Activated CD8-positive, alpha-beta memory T cell treated with anti-CD3 and anti-CD28 coated beads for 24 hours (primary cell): ENCODE measurements at places on chromosomes 5 and 9.

- DNase-seq = no peak
These were observed 14.6 kb upstream of the PPP2CA start for GRCh38 chr5:134240421-134240962.

DNA sequence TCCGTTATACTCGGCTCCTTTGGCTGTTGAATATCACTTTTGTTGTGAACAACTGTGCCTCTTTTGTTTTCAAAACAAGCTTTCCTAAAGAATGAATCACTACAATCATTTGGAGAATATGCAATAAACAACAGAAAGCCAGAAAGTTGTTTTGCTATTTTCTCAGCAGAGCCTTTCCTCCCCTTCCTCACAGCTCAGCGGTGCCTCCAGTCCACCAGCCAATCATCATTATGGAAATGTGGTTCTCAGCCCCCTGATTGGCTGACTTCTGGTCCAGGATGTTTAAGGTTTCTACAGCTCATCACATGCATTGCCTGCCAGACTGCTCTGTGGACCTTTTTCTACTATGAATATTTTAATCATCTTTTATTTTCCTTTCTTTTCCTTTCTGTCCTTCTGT is 9.1 kb upstream of the ZNF608 start:
- DNase-seq = no peak

GRCh38 chr5:77984587-77984986 is 208.4 kb upstream of the TBCA start:
- no peak for DNase-seq

DNA sequence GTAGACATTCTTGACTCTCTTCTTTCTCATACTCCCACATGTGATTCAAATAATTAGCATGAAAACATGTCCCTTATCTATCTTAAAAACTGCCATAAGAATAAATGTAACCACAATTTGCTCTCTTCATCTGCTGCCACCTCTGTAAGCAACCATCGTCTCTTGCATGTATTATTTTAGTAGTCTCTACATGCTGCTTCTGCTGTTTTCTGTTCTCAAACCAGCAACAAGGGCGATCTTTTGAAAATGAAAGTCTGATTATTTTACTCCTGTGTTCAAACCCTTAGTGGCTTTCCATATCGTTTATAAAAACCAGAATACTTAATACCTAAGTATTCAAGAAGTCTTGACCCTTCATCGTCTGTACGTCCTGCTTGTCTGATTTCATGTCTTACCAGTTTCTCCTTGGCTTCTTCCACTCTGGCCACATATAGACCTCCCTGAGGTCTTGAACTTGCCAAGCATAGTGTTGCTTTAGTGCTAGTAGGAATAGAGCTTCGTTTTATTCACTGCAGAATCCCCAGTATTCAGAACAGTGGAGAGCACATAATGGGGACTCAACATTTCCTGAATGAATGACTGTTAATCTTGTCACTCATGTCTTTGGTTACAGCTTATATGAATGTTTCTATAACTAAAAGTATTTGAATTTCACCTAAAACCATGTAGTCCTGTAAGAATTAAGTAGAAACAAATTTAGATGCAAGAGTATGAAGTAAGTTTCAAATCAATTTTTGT is 10.6 kb downstream of the CDC42SE2 start:
- no peak for DNase-seq

GRCh38 chr9:110650261-110650660 is 18.3 kb upstream of the MUSK start:
- no peak for DNase-seq

DNA sequence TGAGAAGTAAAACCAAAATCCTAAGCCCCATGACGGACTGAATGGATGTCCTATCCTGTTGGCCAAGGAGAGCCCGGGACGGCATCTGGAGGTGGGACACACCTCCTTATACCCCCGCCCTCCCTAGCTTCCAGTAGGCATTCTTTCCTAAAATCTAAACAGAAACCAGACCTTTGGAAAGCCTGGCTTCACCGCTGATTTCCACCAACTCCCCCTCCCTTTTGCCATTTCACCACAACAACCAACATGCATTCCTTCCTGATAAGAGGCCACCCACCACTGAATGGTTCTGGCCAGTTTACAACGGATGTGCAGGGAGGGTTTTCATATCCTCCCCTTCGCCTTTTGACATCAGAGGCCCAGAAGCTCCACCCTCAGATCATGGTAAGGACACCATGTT is 9.2 kb upstream of the RARS1 start:
- no peak for DNase-seq

- DNase-seq = no peak
These were observed 34.3 kb upstream of the SPATA31D4 start for GRCh38 chr9:81893929-81894328.

- DNase-seq = no peak
These were observed 663.4 kb downstream of the PTPRD start for GRCh38 chr9:9949368-9949767.

DNA sequence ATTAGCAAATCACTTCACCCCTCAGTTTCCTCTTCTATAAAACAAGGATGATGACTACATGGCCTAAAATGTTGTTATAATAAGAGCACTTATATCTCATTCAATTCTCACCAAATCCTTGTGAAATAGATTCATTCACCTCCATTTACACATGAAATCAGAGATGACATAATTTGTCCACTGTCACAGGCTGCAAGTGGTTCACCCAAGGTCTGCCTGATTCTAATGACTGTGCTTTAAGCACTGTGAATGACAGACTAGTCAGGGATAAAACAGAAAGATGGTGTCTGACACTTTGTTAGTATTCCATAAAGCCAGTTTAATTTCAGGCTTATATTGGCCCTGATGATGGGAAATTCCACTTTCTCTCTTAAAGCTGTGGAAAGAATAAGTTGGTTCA is 209.5 kb downstream of the MAPKAP1 start:
- no peak for DNase-seq

- no peak for DNase-seq
These were observed 473.0 kb downstream of the PLK2 start for GRCh38 chr5:57986761-57987341.

DNA sequence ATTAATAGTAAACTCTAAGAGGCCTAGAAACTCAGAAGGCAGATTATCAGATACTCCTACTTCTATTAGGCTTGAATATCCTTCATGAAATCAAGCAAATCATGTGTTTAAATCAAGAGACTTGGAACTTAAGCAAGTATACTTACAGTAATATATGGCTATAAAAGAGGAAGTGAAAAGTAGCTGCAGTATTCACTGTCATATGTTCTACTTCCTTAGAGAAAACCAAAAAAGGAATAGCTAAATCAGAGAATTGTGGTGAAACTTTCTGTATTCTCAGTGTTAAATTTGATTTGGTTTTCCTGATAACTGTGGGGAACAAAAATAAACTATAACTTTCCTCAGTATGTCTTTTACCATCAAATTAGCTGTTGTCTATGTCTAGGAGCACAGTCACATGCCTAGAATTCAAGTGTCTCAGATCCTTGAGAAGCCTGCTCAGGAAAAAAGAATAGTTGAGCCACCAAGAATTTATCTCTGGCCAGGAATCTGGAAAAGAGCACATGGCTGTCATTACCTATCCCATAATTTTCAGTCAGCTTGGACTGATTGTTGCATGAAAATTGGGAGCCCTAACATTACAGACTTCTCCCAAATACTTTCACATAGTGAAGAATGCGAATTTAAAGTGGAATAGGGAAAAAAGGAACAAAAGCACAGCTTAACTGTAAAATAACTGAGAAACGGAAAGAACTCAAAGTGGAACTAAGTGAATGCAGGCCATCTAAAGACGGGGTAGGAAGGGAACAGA is 1.7 kb downstream of the FKBP15 start:
- DNase-seq = no peak

- DNase-seq = no peak
These were observed 57.5 kb downstream of the CDH18 start for GRCh38 chr5:19930451-19930850.

GRCh38 chr5:177132136-177133095 is 1.2 kb upstream of the NSD1 start:
- no peak for DNase-seq

DNA sequence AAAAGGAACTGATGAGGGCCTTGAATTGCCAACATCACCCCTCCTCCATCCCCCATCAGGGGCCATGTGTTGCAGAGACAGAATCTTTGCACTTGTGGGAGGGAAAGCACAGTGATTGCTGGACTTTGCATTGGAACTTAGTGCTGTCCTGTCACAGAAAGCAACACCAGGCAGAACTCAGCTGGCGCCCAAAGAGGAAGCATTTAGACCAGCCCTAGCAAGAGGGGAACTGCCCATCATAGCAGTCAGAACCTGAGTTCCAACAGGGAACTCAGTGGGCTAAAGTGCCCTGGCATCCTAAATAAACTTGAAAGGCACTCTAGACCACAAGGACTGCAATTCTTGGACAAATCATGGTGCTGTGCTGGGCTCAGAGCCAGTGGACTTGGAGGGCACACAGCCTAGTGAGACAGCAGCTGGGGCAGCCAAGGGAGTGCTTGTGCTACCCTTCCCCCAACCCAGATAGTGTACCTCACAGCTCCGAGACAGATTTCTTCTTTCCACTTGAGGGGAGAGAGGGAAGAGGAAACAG is 128.1 kb downstream of the ACTL7B start:
- no peak for DNase-seq

GRCh38 chr9:76845254-76845653 is 60.7 kb downstream of the PRUNE2 start:
- DNase-seq = no peak

- DNase-seq = no peak
These were observed 52.3 kb upstream of the PTPDC1 start for GRCh38 chr9:94031946-94032345.

- DNase-seq = no peak
These were observed 195.3 kb upstream of the NR4A3 start for GRCh38 chr9:99626426-99626825.

GRCh38 chr5:102139029-102139428 is 157.1 kb downstream of the SLCO4C1 start:
- DNase-seq = no peak

DNA sequence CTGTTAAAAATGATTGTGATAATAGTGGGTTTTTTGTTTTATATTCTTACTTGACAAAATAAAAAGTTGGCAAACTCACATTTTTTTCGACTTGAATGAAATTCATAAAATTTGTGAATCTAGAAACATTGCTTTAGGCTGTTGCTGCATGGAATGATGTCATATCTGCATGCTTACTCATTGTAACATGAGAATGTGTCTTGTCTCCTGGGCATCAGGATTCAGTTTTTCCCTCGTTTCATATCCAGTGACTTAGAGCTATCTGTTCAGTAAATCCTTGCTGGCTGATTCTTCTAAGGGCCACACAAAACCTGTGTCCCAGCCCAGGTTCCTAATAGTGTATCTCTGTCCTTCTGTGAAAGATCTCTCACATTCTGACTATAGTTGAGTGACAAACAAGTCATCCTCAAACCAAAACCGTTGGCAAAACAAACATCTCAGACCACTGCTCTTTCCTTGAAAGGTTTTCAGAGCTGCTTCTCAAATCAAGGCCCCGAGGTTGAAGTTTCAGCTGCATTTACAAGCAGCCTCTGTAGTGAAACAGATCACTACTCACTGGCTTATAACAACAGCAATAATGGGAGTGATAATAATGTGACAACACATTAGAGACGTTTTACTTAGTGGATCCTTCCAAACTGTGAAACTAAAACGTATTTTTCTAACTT is 95.0 kb downstream of the NPR3 start:
- DNase-seq = no peak

GRCh38 chr9:88660611-88661010 is 125.6 kb downstream of the NXNL2 start:
- DNase-seq = no peak

DNA sequence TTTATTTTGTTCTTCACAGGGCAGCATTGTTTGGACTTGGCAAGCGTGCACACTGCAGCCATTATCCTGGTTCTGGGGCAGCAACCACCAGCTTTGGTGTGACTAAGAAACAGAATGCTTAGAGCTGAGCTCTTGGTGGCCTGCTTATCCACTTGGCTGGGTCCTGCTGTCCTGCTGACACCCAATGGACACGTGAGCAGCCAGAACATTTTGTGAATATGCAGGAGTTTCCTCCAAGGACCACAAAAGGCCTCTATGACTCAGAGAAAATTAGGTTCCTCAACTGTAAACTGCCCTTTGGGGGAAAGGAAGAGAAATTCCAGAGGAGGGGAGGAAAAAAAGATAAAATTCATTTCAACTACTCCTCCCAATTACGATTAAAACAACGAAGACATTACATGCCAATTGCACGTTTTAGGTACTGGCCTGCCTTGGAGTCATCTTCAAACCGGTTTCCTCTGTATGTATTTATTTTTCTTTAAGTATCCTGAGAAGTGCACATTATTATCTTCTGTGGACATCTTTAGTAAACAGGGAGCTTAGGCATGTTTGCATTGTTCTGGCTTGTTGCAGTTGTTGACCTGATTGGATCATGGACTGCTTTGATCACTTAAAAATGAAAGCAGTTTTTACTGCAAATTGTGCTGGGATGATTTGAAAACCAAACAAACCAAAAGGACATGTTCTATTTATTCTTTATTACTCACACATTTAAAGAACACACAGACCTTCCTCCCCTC is 82.3 kb upstream of the TLE4 start:
- no peak for DNase-seq

DNA sequence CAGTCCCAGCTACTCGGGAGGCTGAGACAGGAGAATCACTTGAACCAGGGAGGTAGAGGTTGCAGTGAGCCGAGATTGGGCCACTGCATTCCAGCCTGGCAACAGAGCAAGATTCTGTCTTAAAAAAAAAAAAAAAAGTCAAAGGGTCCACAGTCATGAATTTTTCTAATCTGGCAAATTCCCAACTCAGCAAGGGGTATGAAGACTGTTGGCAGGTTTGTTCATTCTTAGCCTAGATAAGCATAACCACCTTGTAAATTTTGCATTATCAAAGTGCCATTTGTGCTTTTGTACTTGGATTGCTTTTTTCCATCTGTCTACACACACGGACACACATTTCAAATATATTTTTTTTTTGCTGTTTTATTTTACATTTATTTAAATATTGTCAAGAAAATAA is 299.8 kb upstream of the NUDT12 start:
- DNase-seq = no peak

- DNase-seq = no peak
These were observed 734.9 kb downstream of the DTWD2 start for GRCh38 chr5:118253225-118254061.

- DNase-seq = no peak
These were observed 159.0 kb downstream of the HACD4 start for GRCh38 chr9:20872340-20872977.

GRCh38 chr9:15485836-15486666 is 24.7 kb downstream of the PSIP1 start:
- no peak for DNase-seq

DNA sequence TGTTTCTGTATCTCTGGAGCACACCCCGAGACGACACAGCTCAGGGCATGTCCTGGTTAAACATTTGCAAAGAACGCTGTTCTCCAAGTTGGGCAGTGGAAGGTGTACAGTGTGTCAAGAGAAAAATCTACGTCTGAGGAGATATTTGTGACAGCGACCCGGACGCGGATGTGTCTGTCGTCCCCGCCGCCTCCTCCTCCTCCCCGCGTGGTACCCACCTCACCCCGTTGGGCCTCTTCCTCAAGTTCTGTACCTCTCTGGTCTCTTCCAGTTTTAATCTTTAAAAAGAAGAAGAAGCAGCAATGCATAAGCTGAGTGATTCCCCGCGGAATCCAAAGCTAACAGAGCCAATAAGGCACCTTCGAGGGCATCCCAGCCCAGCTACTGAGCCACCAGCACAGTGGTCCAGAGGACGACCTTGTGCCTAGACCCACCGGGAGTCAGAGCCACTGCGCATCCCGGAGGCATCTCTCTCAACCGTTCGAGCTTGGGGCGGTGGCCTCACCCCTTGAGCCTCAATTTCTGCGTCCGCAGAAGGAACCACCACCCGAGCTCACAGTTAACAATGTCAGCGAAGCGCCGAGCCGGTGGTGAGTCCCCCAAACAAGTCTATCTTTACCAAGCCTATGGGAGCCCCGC is 467 bp downstream of the C9orf78 start:
- DNase-seq = no peak

GRCh38 chr5:159402856-159403255 is 72.6 kb upstream of the IL12B start:
- DNase-seq = no peak
